ENCODE measurements at places on chromosomes 16 and 17.

DNA sequence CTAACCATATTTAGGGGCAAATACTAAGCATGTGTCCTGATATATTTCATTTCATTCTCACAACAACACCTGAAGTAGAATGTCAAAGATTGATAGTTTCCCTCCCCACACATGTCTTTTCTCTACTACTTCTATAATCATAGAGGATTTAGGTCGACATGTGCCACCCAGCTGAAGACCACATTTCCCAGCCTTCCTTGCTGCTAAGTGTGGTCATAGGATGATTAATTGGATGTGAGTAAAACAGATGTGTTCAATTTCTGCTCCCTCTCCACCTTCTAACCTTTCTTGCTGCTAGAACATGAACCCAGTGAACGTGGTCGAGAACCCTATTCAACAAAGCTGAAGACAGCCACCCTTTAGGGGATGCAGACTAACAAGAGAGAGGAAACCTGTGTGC, 18.8 kb upstream of the HLF start:
- DNase-seq: no peak

GRCh38 chr16:80587071-80587470, 46.3 kb downstream of the DYNLRB2 start:
- no peak for DNase-seq

- DNase-seq: no peak
Observed at GRCh38 chr17:55437159-55437605, 15.5 kb upstream of the MMD start.

- no peak for DNase-seq
Observed at GRCh38 chr16:52436339-52437276, 110.3 kb downstream of the TOX3 start.

GRCh38 chr16:84895016-84895415, 75.2 kb downstream of the CRISPLD2 start:
- DNase-seq: no peak

GRCh38 chr16:15440852-15441251, 6.5 kb downstream of the BMERB1 start:
- no peak for DNase-seq

DNA sequence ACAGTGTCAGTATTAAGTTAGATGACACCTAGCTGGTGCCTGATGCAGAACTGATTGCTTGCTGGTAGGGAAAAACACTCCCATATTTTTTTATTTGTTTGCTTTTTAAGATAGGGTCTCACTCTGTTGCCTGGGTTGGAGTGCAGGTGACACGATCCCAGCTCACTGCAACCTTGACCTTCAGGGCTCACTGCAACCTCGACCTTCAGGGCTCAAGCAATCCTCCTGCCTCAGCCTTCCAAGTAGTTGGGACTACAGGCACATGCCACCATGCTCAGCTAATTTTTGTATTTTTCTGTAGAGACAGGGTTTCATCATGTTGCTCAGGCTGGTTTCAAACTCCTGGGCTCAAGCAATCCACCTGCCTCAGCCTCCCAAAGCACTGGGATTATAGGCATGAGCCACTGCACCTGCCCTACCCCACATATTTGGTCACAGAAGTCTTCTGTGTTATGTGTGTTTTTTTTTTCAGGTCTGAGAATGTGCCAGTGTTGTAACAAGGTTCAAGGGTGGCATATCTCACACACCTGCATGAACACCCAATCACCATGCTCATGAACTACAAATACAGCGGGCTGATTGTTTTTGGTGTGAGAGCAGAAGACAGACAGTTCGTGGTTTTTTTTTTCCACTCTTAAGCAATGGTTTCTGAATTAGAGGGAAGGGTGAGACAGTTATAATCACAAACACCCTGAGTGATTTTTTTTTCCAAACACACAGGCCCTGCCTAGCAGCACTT, 22.8 kb downstream of the SPAG9 start:
- no peak for DNase-seq

DNA sequence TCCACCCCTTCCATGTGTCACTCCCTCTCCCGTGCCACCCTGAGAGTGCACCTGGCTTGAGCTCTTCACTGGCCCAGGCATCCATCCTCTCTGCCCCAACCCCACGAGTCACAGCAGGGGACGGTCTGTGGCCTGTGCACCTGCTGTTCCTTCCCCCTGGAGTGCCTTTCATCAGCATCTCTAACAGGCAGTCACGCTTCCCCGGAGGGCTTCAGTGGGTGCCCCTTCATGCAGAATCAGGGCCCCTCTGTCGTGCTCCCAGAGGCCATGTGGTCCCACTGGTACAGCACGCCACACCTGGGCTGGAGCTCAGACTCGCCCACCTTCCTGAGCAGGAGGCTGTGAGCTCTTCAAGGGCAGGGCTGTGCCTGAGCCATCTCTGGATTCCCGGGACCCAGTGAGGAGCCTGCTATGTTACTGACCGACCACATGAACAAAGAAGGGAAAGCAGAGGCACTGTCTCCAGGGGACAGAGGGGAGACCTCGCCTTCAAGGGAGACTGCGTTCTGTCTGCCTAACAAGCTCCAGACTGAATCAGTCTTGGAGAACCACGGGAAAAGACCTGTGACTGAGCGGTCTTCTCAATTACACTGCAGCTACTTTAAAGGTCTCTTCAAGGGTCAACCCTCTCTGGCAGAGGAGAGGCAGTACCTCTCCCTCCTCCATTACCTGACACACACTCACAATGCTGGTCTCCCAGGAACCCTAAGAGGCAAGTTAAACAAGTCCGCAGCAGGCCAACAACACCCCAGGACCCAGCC, 78.8 kb upstream of the DOC2B start:
- no peak for DNase-seq

DNA sequence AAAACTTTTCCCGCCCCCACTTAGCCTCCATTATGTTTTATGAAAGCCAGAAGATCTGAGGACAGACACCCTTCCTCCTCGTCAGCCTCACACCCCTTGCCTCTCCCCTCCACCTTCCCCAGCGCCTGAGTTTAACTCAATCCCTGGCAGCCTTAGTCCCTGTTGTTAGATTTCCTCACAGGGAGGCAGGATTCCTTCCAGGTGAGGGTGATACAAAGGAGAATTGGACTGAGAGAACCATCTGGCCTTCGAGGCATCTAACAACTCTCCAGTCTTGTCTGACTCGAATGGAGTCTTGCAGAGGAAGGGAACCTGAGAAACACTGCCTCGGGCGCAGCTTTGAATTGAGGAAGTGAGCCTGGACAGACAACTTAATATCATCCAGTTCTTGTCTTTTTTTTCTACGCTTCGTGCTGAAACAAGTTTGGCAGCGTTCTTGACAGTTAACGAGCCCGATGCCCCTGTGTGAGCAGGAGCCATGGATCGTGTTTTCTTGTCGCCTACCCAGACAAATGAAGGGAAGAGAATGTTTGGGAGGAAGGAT, 1.3 kb upstream of the ZNF768 start:
- DNase-seq: no peak

- no peak for DNase-seq
Observed at GRCh38 chr17:65886315-65887245, 305.4 kb downstream of the CEP112 start.

- DNase-seq: no peak
Observed at GRCh38 chr16:62034231-62035114, 1.8 kb downstream of the CDH8 start.

- DNase-seq: no peak
Observed at GRCh38 chr17:47872651-47873161, 21.7 kb upstream of the SP6 start.

- peak; percentile 66 for DNase-seq
Observed at GRCh38 chr17:16352303-16352666, 984 bp downstream of the CENPV start.

DNA sequence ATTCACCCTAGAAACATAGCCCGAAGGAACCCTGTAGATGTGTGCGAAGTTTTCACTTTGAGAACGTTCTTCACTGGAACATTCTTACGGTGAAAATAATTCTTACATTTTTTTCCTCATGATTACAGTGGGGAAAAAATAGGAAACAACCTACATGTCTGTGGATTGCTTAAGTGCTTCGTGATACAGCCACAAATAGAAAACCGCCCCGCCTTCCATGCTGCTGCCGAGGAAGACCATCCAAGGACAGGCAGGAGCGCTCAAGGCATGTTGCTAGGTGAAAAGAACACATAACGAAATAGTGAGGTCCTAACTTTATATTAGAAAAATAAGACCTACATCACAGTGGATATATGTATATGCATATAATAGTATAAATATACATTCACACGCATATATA, 78.8 kb downstream of the BMERB1 start:
- DNase-seq: no peak

All from left forelimb (tissue), 1 donor.